ENCODE measurements at places on chromosomes 11 and 22.

DNA sequence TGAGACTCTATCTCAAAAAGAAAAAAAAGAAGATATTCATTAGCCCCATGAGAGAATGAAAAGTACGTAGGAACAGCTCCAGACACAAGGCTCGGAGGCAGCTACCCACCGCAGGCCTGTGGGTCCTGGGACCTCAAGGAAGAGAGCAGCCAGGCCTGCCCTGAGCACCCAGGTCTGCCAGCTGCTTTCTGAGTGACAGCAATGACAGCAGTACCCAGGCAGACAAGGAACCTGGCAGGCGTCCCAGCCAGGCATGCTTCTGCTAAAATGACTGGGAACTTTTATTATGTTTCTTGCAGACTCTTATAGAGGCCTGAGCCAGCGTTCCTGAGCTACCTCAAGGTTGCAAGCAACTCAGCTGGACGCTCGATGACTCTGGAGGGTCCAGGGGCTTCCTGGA lies 31.6 kb downstream of the CPT1A start:
- DNase-seq, result no peak

DNA sequence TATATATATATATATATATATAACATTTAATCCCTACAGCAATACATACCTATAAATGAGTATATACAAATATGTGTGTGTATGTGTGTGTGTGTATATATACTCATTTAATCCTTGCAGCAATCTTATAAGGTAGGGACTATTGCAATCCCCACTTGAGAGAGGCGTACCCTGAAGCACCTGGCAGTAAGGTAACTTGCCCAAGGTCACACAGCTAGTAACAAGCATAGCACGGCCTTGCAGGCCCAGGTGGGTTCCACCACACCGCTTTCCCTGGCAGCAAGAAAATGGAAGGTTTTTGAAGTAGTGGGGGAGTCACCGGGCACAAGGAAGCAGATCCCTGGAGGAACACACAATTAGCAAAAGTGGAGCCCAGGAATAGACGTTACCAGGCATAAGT lies 3.3 kb upstream of the ADA2 start:
- no peak for DNase-seq

- DNase-seq, result no peak
Observed at GRCh38 chr11:115869780-115870431, 365.7 kb upstream of the CADM1 start.

GRCh38 chr11:78840200-78840599 lies 265.5 kb upstream of the NARS2 start:
- DNase-seq, result no peak

GRCh38 chr11:3000032-3000961 lies 8.2 kb upstream of the NAP1L4 start:
- no peak for DNase-seq

DNA sequence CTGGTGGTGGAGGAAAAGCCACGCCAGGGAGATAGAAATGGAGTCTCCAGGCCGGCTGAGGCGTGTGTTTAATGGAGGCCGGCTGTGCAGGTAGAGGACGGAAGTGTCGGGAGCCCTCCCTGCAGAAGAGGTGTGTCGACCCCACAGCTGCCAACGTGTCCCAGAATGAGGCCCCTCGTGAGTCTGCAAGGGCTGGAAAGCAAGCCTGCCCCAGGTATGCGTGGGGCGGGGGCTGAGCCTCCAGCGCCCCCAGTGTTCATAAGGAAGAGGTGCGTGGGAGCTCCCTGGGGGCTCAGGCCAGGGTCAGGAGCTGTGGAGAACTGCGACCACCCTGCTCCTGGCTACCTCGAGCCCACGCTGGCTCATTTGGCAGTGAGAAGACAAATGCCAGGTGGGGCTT lies 38.0 kb upstream of the JAM3 start:
- no peak for DNase-seq

DNA sequence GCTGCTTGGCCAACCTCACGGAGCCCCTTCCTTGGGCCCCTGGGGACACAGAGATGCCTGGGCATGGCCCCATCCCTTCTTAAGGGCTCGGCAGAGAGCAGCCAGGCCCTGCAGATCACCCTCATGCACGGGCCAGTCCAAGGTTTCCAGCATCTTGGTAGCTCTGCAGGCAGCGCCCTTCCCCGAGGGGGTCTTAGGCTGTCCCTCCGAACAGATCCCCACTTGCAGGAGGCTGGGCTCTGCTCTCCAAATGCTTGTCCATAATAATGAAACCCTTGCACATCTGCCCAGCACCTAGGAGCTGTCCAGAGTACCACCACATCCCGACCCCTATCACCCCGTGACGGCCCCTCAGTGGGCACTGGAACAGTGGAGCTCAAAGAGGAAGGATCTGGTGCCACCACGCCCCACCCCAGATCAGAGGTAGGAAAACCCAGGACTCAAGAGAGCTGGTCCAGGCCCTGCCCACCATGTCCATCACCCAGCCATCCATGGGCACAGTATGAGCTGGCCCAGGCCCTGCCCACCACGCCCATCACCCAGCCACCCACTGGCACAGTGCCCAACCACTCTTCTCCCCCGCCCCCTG lies 92.5 kb upstream of the PRR5 start:
- no peak for DNase-seq

- no peak for DNase-seq
Observed at GRCh38 chr22:42992886-42993479, 22.0 kb downstream of the PACSIN2 start.

- no peak for DNase-seq
Observed at GRCh38 chr11:395866-396265, 1.9 kb downstream of the PKP3 start.

DNA sequence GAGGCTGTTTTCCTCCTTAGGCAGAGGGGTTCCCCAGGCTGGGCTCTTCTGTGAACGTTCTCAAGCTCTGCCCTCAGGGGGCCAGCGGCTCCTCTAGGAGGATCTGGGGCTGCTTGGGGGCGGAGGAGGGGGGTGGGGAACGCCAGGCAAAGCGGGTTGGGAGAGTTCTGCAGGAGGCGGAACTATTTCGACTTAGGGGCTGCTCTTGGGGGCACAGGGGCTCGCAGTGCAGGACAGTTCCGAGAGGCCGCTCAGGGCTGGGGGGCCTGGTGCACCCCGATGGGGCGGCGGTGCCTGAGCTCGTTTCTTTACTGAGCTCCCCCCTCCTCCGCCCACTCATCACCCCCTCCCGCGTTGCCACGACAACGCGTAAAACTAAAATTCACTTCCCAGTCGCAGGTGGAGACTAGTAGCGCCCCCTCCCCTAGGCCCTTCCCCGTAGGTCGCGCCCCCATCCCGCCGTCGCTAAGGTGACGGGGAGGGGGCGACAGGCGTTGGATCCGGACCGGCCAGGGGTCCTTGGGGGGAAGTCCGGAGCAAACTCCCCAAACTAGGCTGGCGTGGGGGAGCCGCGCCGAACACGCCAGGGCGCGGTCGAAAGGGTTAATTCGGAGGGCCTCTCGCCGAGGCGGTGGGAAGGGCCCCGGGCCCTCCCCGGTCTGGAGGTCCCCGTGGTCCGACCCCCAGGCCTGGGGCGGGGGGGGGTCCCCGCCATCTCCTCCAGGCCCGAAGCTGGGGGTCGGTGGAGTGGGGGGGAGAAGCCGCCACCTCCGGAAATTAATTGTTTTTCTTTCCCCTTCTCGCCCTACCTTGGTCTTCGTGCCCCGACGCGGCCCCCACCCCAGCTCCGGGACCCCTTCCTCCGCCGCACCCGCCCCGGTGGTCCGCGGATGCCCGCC lies 857 bp downstream of the SHANK3 start:
- DNase-seq, result no peak

DNA sequence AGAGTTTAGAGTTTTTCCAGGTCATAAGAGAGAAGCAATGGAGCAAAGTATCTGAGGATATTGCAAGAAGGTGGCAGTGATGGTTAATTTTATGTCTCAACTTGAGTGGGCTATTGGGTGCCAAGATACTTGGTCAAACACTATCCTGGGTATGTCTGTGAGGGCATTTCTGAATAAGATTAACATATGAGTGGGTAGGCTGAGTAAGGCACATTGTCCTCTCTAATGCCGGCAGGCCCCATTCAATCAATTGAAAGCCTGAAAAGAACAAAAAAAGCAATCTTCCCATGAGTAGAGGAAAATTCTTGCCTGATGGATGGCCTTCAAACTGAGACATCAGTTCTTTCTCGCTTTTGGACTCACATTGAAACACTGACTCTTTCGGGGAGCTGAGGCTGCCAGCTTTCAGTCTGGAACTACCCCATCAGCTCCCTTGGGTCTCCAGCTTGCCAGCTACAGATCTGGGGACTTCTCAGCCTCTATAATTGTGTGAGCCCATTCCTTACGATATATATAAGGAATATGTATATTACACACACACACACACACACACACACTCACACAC lies 228.8 kb downstream of the BUD13 start:
- no peak for DNase-seq

GRCh38 chr11:122294041-122294440 lies 178.0 kb upstream of the BLID start:
- no peak for DNase-seq
